ENCODE measurements at places on chromosomes 11 and 22.

DNA sequence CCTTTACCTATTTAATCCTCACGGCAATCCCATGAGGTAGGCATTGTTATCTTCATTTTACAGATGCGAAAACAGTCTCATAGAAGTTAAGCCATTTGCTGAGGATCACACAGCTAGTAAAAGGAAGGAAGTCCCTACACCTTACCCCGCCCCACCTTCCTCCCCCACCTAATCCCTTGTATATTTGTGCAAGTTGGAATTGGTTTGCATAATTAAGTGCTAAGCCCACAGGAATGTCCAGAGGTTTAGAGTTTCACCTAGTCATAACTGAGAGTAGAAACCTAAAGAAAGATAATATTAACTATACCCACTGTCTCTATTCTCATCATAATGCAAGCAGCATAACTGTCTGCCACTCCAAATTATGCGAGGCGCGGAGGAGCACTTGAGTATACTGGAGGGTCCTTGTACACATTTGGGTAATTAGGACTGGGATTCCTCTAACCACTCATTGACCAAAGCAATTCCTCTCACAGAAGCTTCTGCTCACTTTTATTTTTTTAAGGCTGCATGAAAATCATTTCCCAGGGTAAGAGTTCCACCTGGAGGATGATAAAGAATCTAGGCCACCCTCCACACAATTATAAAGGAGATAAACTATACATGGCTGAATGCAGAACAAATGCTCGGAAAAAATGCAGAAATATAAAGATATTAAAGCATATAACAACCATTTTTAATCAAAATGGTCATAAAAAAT, 199.9 kb downstream of the FAM181B start:
- no peak for DNase-seq

DNA sequence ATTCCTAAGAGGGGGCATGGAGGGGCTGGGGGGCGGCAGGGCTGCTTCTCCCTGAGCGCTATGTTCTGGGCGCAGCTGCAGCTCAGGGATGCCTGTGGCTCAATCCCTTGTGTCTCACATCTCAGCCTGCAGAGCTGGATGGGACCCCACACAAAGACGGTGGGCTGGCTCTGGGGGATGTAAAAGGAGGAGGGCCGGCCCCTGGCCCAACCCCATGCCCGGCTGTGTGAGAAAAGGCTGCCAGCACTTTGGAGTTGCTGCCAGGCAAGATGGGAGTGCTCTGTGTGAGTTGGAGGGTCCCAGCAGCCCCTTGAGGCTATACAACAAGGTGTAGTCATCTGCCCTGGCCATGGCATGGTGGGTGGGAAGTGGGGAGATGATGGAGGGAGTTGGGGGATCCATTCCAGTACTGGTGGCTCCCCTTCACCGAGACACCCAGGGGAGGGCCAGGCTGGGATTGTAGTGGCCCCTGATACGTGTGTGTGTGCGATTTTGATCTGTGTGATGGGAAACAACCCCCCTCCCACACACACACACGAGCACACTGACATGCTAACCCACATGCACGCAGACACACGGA, 1.3 kb upstream of the TBX10 start:
- no peak for DNase-seq

GRCh38 chr22:42855721-42856120, 1.4 kb downstream of the ARFGAP3 start:
- no peak for DNase-seq

- peak; percentile 22 for DNase-seq
These were observed 4.7 kb upstream of the FAM111B start for GRCh38 chr11:59102259-59102765.

DNA sequence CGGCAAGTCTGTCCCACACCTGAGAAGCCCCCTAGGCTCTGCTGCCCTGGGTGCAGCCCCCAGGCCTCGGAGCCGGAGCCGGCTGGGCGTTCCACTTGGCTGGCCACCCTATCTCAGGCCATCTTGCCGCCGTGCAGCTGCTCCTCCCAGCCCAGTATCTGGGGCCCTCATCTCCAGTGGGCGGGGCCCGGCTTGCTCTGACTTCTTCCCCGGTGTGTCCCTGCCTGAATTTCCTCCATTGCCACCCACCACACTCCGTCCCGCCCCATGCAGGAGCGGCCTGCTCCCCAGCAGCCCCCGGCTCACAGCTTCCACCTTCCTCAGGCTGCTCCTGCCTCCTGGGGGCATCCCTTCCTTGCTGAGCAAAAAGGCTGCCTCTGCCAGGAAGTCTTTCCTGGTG, 46.6 kb downstream of the WNT7B start:
- DNase-seq = no peak
